ENCODE measurements at places on chromosomes 11 and 22. TPM values are rescaled to one million over a fixed set of nuclear protein-coding genes. Genes with fewer than 3 reads are reported as not detected.
A peak's percentile ranks its signal among the peaks of the same experiment; 100 is the strongest.

Gene GTPBP1
- total RNA-seq, result 59.2 TPM

Gene OR8G5
- total RNA-seq, result not detected

Gene SLC37A2
- total RNA-seq, result 9.1 TPM

- H3K4me1 ChIP-seq, result no peaks in the 10 kb centered on the region
- DNase-seq, result no peak
- no peaks in the 10 kb centered on the region for H3K27me3 ChIP-seq
- H3K27ac ChIP-seq, result no peak overlapping the region
Measured at GRCh38 chr11:72411623-72412419, 22.5 kb downstream of the CLPB start.

DNA sequence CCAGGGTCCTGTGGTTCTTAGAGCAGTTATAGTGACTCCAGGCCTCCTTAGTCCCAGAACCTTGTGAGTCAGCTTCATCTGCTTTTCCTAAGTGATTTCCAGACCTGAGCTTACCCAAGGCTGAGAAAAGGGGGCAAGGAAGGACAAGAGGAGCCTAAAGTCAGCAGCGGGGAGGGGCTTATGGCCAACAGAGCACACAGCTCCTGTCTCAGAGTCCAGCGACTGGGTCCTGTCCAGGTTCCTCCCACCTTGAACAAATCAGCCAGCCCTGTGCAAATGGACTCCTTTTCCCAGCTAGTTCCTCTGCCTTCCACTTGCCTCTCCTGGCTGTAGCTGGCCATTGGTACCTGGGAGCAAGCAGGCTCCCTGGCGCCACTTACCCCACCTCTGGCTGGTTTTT lies 10.9 kb downstream of the BACE1 start:
- H3K27ac ChIP-seq, result no peak overlapping the region
- H3K27me3 ChIP-seq, result no peaks in the 10 kb centered on the region

DNA sequence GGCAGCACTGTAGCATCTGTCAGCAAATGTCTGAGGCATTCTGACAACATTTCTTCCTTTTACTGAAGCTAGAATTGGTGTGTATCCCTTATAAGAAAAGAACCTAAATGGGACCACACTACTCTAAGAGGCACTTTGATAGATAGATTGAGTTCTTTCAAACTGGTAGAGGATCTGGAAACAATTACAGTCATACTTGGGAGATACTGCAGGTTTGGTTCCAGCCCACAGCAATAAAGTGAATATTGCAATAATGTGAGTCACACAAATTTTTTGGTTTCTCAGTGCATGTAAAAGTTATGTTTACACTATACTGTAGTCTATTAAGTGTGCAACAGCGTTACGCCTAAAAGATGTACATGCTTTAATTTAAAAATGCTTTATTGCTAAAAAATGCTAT lies 96.9 kb downstream of the SBF2 start:
- no peaks in the 10 kb centered on the region for H3K36me3 ChIP-seq
- H3K4me3 ChIP-seq, result no peak overlapping the region
- H3K4me1 ChIP-seq, result no peaks in the 10 kb centered on the region
- no peak overlapping the region for H3K27ac ChIP-seq

- H3K4me1 ChIP-seq, result no peaks in the 10 kb centered on the region
- H3K27ac ChIP-seq, result no peak overlapping the region
- peaks cover 2% of the 10 kb centered on the region for H3K27me3 ChIP-seq
- no peak for DNase-seq
- H3K4me3 ChIP-seq, result no peak overlapping the region
Measured at GRCh38 chr11:45643598-45644260, 21.7 kb downstream of the CHST1 start.

DNA sequence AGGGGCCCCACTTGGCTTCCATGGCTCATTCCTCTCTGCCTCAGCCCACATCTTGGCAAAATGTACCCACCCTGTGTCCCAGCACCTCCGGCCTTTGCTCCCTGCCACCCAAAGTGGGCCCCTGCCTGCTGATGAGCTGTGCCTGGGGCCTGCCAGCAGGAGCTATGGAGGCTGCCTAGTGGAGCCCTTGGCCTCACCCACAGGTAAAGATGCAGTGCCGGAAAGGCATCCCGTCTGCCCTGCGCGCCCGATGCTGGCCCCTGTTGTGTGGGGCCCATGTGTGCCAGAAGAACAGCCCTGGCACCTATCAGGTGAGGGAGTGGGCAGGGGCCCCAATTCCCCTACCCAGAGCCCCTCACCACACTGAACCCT lies 1.3 kb downstream of the TBC1D10C start:
- no peak overlapping the region for H3K4me3 ChIP-seq
- H3K27ac ChIP-seq, result no peak overlapping the region
- H3K4me1 ChIP-seq, result no peaks in the 10 kb centered on the region
- DNase-seq, result no peak
- H3K36me3 ChIP-seq, result no peaks in the 10 kb centered on the region

Gene MS4A7
- total RNA-seq, result 121 TPM

DNA sequence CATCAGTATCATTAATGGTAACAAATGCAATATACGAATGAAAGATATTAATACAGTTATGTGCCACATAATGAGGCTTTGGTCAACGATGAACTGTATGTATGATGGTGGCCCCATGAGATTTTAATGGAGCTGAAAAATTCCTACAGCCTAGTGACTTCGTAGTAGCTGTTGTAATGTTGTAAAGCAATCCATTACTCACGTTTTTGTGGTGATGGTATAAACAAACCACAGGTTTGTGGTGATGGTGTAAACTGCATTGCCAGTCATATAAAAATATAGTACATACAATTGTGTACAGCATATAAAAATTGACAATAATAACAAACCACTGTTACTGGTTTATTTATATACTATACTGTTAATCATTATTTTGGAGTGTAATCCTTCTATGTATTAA lies 27.4 kb upstream of the GRIA4 start:
- H3K4me1 ChIP-seq, result no peaks in the 10 kb centered on the region
- no peak overlapping the region for H3K4me3 ChIP-seq
- no peaks in the 10 kb centered on the region for H3K27me3 ChIP-seq

GRCh38 chr11:64643256-64643881 lies 52.3 kb downstream of the SLC22A12 start:
- DNase-seq, result no peak
- H3K36me3 ChIP-seq, result no peaks in the 10 kb centered on the region
- H3K4me3 ChIP-seq, result peak overlapping the region; percentile 13
- H3K4me1 ChIP-seq, result no peaks in the 10 kb centered on the region

Gene API5
- 64.1 TPM for total RNA-seq

- H3K27ac ChIP-seq, result no peak overlapping the region
- H3K4me3 ChIP-seq, result no peak overlapping the region
- no peaks in the 10 kb centered on the region for H3K36me3 ChIP-seq
- no peaks in the 10 kb centered on the region for H3K4me1 ChIP-seq
- H3K27me3 ChIP-seq, result no peaks in the 10 kb centered on the region
- DNase-seq, result no peak
Measured at GRCh38 chr11:123775715-123776549, 21.6 kb upstream of the OR6X1 start.

GRCh38 chr22:33126881-33127280 lies 68.7 kb upstream of the SYN3 start:
- H3K27me3 ChIP-seq, result no peaks in the 10 kb centered on the region
- no peak overlapping the region for H3K4me3 ChIP-seq
- no peaks in the 10 kb centered on the region for H3K4me1 ChIP-seq
- H3K36me3 ChIP-seq, result no peaks in the 10 kb centered on the region

GRCh38 chr11:44860346-44860745 lies 90.3 kb downstream of the TP53I11 start:
- no peaks in the 10 kb centered on the region for H3K36me3 ChIP-seq
- no peaks in the 10 kb centered on the region for H3K4me1 ChIP-seq
- no peaks in the 10 kb centered on the region for H3K27me3 ChIP-seq
